ENCODE measurements at places on chromosomes 3 and 15. TPM values are rescaled to one million over a fixed set of nuclear protein-coding genes. Genes with fewer than 3 reads are reported as not detected.
A peak's percentile ranks its signal among the peaks of the same experiment; 100 is the strongest.

The P2RY12 gene
- not detected for total RNA-seq

The RBMS3 gene
- total RNA-seq = 32.1 TPM

The LINGO1 gene
- total RNA-seq = not detected

The MFGE8 gene
- 109 TPM for total RNA-seq

The KCNH8 gene
- 0.29 TPM for total RNA-seq

- H3K36me3 ChIP-seq = no peaks in the 10 kb centered on the region
- H3K27me3 ChIP-seq = no peaks in the 10 kb centered on the region
- H3K27ac ChIP-seq = no peak overlapping the region
- H3K4me3 ChIP-seq = no peak overlapping the region
- H3K4me1 ChIP-seq = peaks cover 20% of the 10 kb centered on the region
These were observed 473.5 kb downstream of the RBMS3 start for GRCh38 chr3:29754346-29754745.

- no peak overlapping the region for H3K27ac ChIP-seq
- peaks cover 7% of the 10 kb centered on the region for H3K4me1 ChIP-seq
- no peak overlapping the region for H3K4me3 ChIP-seq
- no peaks in the 10 kb centered on the region for H3K27me3 ChIP-seq
These were observed 39.3 kb downstream of the OXNAD1 start for GRCh38 chr3:16304061-16305010.

GRCh38 chr3:127718916-127719290 is 46.2 kb downstream of the ABTB1 start:
- no peak overlapping the region for H3K4me3 ChIP-seq
- H3K27me3 ChIP-seq = no peaks in the 10 kb centered on the region
- peaks cover 35% of the 10 kb centered on the region for H3K4me1 ChIP-seq
- H3K36me3 ChIP-seq = peaks cover 29% of the 10 kb centered on the region

DNA sequence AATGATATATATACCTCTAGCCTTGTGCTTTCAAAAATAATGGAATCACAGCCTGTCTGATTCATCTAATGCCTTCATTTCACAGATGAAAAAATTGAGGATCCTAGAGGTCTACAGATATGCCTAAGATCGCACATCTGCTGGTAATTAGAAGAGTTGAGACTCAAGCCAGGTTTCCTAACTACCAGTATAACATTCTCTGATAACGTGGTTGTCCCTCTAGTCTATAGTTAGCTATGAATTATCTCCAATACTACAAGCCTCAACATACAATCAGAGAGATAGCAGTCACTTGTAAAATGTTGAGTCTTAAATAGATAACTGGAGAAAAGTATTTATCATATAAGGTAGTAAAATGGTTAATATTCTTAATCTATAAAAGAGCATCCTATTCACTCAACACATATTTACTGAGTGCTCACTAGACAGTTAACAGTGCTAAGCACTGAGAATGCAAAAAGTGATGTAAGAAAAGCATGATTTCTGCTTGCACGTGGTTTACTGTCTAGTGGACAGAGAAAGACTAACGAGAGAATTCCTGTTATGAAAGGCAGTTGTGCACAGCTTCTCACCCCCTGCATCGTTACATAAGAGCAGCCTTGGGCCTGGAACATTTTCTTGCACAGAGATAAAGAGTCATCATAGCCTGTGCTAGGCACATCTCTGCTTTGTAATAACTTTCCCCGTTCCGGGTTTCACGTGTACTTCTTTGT is 4.9 kb upstream of the ENTPD3 start:
- H3K27me3 ChIP-seq = peaks cover 4% of the 10 kb centered on the region
- no peak for DNase-seq
- H3K27ac ChIP-seq = no peak overlapping the region
- peaks cover 6% of the 10 kb centered on the region for H3K4me1 ChIP-seq

GRCh38 chr15:84658788-84659411 is 901 bp upstream of the NMB start:
- peak overlapping the region; percentile 61 for H3K4me3 ChIP-seq
- peaks cover 15% of the 10 kb centered on the region for H3K4me1 ChIP-seq
- peak overlapping the region; percentile 82 for H3K27ac ChIP-seq

GRCh38 chr3:124345845-124346244 is 353.9 kb upstream of the ROPN1 start:
- H3K27me3 ChIP-seq = no peaks in the 10 kb centered on the region
- no peaks in the 10 kb centered on the region for H3K4me1 ChIP-seq
- no peak overlapping the region for H3K4me3 ChIP-seq
- DNase-seq = no peak
- H3K27ac ChIP-seq = no peak overlapping the region

GRCh38 chr3:53834429-53835095 is 11.7 kb downstream of the CHDH start:
- H3K27ac ChIP-seq = no peak overlapping the region
- no peak overlapping the region for H3K4me3 ChIP-seq
- no peaks in the 10 kb centered on the region for H3K4me1 ChIP-seq
- H3K36me3 ChIP-seq = peaks cover 19% of the 10 kb centered on the region
- DNase-seq = no peak
- no peaks in the 10 kb centered on the region for H3K27me3 ChIP-seq

GRCh38 chr3:15958692-15959433 is 161.1 kb upstream of the ANKRD28 start:
- no peak for DNase-seq
- H3K4me3 ChIP-seq = no peak overlapping the region
- H3K4me1 ChIP-seq = no peaks in the 10 kb centered on the region
- no peak overlapping the region for H3K27ac ChIP-seq
- H3K27me3 ChIP-seq = no peaks in the 10 kb centered on the region

DNA sequence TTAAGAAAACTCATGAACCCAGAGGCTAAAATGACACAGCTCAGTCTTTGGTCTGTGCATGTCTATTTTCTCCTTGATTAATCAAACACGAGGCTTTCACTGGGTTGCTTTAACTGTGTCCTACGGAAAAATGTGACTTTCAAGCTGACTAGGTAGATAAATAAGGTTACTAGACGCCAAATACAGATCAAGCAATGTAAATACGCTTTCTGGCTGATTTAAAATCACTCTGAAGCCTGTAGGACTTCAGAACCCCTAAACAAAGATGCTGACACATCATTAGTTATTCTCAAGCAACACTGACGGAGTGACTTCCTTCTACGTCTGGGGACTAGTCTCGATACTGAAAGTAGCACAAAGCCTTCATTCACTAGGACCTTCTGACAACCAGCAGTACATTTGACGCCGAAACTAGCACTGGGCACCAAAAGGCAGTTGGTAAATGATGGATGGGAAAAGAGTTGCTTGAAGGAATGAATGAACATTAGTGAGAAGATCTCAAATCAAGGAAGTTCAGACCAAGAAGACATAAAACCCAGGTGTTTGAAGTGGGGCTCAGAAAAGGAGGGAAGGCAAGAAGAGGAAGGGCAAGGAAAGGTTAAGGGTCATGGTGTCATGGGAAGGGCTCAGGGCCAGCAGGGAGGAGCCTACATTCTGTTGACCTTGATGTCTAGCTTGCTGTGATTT is 67.1 kb upstream of the CDV3 start:
- no peak for DNase-seq
- peak overlapping the region; percentile 69 for H3K27ac ChIP-seq
- no peaks in the 10 kb centered on the region for H3K36me3 ChIP-seq
- H3K4me3 ChIP-seq = no peak overlapping the region
- H3K27me3 ChIP-seq = no peaks in the 10 kb centered on the region

GRCh38 chr15:89356634-89357298 is 22.1 kb upstream of the POLG start:
- H3K36me3 ChIP-seq = no peaks in the 10 kb centered on the region
- peak; percentile 50 for DNase-seq
- H3K4me3 ChIP-seq = no peak overlapping the region
- no peak overlapping the region for H3K27ac ChIP-seq
- peaks cover 80% of the 10 kb centered on the region for H3K27me3 ChIP-seq

DNA sequence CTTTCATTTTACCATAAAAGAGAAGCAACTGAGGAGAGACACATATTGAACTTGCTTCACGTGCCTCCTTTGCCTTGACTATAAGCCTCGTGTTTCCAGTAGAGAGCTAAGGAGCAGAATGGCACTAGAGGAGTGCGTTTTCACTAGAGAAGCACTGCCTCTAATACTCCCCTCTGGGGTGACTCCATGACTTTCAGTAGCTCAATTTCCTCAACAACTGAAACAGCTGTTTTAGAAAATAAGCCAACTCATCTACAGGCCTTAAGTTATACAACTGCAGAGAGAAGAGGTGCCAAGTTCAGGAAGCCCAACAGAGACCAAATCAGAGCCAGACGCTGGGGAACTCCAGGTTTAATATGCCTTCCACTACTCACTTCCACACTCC is 1.9 kb downstream of the UBP1 start:
- H3K36me3 ChIP-seq = no peaks in the 10 kb centered on the region
- H3K27me3 ChIP-seq = no peaks in the 10 kb centered on the region
- H3K4me1 ChIP-seq = peaks cover 67% of the 10 kb centered on the region
- H3K4me3 ChIP-seq = peak overlapping the region; percentile 93
- no peak for DNase-seq

- no peaks in the 10 kb centered on the region for H3K27me3 ChIP-seq
- no peaks in the 10 kb centered on the region for H3K4me1 ChIP-seq
- H3K27ac ChIP-seq = no peak overlapping the region
- no peaks in the 10 kb centered on the region for H3K36me3 ChIP-seq
These were observed 99.6 kb downstream of the ABI3BP start for GRCh38 chr3:100893590-100893989.

DNA sequence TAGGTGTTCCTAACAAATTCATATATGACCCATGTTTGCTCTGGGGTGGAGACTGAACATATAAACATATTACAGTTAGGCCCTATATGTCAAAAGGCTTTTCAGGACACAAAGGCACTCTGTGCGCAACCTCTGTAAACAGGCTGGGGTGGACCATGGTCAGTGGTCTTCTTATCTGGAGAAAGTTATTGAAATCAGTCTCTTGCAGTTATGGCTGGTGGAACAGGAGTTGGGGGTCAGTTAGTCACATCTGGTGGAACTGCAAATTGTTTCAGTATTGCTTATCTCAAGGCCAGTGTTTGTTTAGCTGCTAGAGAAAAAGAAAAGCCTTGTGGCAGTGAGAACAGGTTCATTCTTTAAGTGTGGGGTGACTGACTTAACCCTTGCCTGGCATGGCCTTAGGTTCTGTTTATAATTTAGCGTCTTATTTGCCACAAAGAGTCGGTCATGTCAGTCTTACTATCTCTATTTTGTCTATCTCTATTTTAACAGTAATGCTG is 5.9 kb upstream of the GP9 start:
- peak overlapping the region; percentile 76 for H3K27ac ChIP-seq
- no peaks in the 10 kb centered on the region for H3K36me3 ChIP-seq
- H3K27me3 ChIP-seq = no peaks in the 10 kb centered on the region
- peaks cover 75% of the 10 kb centered on the region for H3K4me1 ChIP-seq

DNA sequence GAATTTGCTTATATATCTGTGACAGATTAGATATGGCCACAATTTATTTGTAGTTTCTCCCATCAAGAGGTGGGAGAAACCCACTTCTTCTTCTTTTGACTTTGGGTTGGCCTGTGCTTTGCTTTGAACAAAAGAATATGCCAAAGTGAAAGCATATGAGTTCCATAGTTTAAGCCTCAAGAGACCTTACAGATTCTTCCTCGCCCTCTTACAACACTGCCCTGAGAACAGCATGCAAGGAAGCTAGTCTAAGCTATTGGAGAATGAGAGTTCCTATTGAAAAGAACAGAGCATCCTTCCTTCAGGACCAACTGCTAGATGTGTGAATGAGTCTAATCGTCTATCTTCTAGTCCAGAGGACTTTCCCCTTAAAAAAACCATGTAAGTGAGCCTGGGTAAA is 394.8 kb downstream of the TUSC7 start:
- no peaks in the 10 kb centered on the region for H3K36me3 ChIP-seq
- no peaks in the 10 kb centered on the region for H3K4me1 ChIP-seq
- H3K27me3 ChIP-seq = no peaks in the 10 kb centered on the region
- H3K4me3 ChIP-seq = no peak overlapping the region
- no peak for DNase-seq
- no peak overlapping the region for H3K27ac ChIP-seq

All from stomach (tissue), 19 donors.